PC-3 (cell line): ENCODE measurements at places on chromosomes 7 and 10. TPM values are rescaled to one million over a fixed set of nuclear protein-coding genes. Genes with fewer than 3 reads are reported as not detected.

Gene ASAH2B
- 19.6 and 21.8 TPM in 2 replicates for total RNA-seq

Gene AKR1D1
- not detected in 2 replicates for total RNA-seq

DNA sequence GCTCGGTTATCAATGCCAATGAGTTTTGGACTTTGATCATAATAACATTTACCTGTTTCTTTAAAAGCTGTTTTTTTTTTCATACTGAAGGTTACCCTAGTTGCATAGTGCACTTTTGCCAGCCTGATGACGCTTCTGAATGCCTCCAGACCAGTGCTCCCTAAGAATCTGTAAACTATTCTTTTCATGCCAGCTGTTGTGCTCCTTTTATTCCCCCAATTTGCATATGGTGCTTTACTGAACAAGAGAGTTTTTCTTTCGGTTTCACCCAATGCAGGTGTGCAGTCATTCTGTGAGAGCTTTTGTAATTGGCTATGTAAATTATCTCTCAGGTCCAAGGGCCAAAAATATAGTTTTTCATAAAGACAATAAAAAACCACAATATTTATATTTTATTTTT, 48.1 kb upstream of the GLCCI1 start:
- no peak overlapping the region for H3K27ac ChIP-seq
- H3K4me3 ChIP-seq, result no peak overlapping the region
- H3K4me1 ChIP-seq, result peaks cover 9% of the 10 kb centered on the region; the same call in 1 of the 2 replicates
- no peaks in the 10 kb centered on the region for H3K27me3 ChIP-seq
- no peak for DNase-seq

Gene BTBD16
- not detected in 2 replicates for total RNA-seq

DNA sequence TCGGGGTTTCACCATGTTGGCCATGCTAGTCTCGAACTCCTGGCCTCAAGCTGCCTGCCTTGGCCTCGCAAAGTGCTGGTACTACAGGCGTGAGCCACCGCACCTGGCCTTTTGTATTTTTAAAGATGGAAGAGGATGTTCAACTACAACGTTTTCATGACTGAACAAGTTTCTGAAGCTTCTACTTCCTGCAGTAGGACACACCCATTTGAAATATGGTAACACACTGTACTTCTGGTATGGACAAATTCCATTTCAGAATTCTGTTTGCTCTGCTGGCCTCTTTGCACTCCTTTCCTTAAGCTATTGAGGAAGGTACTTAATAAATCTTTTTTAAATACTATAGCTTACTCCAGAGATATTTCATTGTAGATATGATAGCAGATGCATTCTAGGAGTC, 10.9 kb upstream of the CDK1 start:
- no peak overlapping the region for H3K27ac ChIP-seq
- no peak overlapping the region for H3K4me3 ChIP-seq
- no peaks in the 10 kb centered on the region for H3K4me1 ChIP-seq
- H3K27me3 ChIP-seq, result no peaks in the 10 kb centered on the region
- no peaks in the 10 kb centered on the region for H3K36me3 ChIP-seq

Gene RPEL1
- not detected in 2 replicates for total RNA-seq

Gene CYP3A7
- total RNA-seq, result not detected in 2 replicates

DNA sequence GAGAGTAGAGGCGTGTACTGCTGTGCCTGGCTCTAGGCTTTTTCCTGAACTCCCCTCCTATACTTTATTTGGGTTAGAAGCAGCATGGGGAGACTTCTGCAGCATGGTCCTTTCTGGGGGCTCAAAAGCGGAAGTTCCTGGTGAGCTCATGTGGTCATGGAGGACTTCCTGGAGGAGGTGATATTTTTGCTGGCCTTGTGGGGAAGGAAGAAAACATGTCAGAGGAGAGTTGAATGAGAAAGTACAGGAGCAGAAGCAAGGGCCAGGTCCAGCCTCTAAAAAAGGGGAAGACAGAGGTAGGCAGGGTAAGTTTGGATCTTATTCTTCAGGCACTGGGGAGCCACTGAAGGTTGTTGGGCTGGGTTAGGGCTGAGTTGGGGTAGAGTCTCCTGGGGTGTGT, 45.5 kb downstream of the CASTOR2 start:
- DNase-seq, result no peak
- H3K27ac ChIP-seq, result no peak overlapping the region
- no peaks in the 10 kb centered on the region for H3K4me1 ChIP-seq
- no peaks in the 10 kb centered on the region for H3K36me3 ChIP-seq
- H3K4me3 ChIP-seq, result no peak overlapping the region

GRCh38 chr10:123530166-123530870, 135.8 kb upstream of the GPR26 start:
- H3K4me1 ChIP-seq, result no peaks in the 10 kb centered on the region
- DNase-seq, result no peak
- H3K27ac ChIP-seq, result no peak overlapping the region

DNA sequence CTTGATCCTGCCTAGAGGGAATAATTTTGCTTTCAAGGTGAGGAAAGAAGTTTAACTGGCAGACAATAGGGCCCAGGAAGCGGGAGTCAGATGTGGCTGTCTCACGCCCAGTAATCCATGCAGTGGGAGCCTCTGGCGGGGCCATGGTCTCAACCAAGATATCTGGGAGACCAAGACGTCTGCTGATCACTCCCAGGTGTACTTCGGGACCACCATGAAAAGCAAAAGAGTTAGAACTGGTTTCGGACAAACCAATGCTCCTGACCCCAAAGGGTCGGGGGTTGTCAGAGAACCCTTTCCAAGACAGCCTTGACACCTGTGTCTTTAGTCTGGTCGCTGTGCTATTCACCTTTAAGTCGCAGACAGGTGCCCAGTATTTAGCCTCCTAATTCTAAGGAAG, 256.9 kb upstream of the MBL2 start:
- peaks cover 40% of the 10 kb centered on the region for H3K4me1 ChIP-seq
- no peaks in the 10 kb centered on the region for H3K27me3 ChIP-seq
- H3K36me3 ChIP-seq, result no peaks in the 10 kb centered on the region

GRCh38 chr10:22442063-22442462, 96.8 kb downstream of the SPAG6 start:
- H3K4me3 ChIP-seq, result no peak overlapping the region
- no peaks in the 10 kb centered on the region for H3K36me3 ChIP-seq
- no peak for DNase-seq
- no peak overlapping the region for H3K27ac ChIP-seq

DNA sequence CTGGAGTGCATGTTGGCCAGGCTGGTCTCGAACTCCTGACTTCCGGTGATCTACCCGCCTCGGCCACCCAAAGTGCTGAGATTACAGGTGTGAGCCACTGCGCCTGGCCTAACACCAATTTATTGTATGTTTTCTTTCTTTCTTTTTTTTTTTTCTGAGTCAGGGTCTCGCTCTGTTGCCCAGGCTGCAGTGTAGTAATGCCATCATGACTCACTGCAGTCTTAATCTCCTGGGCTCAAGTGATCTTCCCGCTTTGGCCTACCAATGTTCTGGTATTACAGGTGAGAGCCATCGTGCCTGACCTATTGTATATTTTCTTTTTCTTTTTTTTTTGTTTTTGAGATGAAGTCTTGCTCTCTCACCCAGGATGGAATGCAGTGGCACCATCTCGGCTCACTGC, 33.8 kb upstream of the UBE2H start:
- peaks cover 4% of the 10 kb centered on the region; the same call in 1 of the 2 replicates for H3K4me1 ChIP-seq
- no peak overlapping the region for H3K27ac ChIP-seq
- DNase-seq, result no peak
- H3K27me3 ChIP-seq, result no peaks in the 10 kb centered on the region

DNA sequence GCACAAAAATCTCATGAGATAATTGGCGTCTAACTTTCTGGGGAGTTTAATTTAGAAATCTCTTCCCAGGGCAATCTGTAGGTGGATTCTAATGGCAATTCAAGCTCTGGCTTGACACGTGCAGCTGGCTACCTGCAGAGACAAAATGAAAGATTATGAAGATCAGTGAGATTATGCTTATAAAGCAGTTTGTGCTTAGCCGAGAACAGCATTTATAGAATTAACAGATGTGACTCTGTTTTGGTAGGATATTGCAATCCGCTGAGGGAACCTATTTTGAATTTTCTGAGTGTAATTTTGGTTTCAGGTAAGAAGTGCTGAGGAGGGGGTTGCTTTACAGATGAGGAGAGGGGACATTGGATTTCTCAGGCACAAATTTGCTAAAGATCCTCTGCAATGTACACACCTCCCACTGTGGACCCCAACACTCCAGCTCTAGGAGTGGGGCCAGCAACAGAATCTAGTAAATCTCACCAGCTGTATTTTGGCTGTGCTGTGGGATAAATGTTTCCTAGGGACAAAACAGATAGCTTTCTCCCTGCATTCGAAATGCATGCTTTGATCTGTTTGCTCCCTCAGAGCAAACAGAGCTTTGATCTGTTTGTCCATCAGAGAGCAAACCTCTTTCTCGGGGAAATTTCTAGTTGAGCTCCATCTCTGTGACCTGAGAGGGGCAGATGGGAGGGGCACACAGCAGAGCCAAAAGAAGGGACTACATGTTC, 7.4 kb downstream of the GJD4 start:
- H3K27ac ChIP-seq, result no peak overlapping the region
- no peak for DNase-seq
- H3K4me3 ChIP-seq, result no peak overlapping the region
- H3K27me3 ChIP-seq, result no peaks in the 10 kb centered on the region
- peaks cover 16% of the 10 kb centered on the region for H3K4me1 ChIP-seq

Gene LRRC4
- 0.26 TPM in 1 of 2 replicates, not detected in the other for total RNA-seq

DNA sequence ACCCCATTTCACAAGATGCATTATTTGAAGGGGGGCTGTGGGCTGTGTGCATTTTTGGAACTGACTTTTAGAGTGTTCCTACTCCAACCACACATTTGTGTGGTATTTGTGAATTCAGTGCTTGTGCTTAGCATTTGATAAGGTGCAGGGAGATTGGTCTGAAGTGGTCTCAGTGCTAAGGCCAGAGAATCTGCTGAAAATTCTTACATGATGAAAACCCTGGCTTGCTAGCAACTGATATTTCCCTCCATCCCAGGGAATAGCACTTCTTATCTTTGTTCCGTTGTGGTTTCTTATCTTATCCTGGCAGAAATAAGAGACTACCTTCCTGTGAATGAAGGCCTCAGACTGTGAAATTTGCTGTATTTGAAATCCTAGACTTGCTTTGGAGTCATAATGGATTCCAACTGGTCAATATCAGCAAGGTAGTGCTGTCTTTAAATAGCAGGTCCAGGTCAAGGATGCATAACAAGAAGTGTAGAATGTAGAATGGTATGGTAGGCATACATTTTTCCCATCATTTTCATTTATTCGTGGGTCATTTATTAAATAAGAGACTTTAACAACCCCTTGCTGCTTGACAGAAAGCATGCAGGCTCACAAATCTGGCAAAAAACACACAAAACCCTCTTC, 986.9 kb downstream of the REEP3 start:
- H3K4me3 ChIP-seq, result no peak overlapping the region
- H3K27me3 ChIP-seq, result no peaks in the 10 kb centered on the region
- no peak overlapping the region for H3K27ac ChIP-seq
- peaks cover 15% of the 10 kb centered on the region for H3K4me1 ChIP-seq
- no peaks in the 10 kb centered on the region for H3K36me3 ChIP-seq

DNA sequence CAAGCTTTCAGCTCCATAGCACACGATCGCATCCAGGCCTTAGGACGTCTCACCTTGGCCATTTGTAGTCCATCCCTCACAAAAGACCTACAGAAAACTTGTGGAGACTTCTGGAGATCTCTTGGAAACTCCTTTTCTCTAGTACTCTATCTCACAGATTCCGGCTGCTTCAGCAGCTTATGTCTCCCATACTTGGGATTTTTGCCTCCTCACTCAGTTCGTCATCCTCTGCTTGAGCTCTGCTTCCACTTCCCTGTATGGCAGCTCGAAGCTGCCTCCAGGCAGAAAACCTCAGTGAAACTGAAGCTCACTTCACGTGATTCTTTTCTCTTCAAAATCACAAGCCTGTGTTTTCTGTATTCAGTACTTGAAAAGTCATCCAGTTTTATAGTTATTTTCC, 178.7 kb upstream of the GDF10 start:
- H3K27ac ChIP-seq, result no peak overlapping the region
- DNase-seq, result no peak
- H3K4me1 ChIP-seq, result no peaks in the 10 kb centered on the region
- H3K4me3 ChIP-seq, result no peak overlapping the region

Gene FAM25C
- total RNA-seq, result not detected in 2 replicates

Gene TAF3
- 1.2 and 2.0 TPM in 2 replicates for total RNA-seq

DNA sequence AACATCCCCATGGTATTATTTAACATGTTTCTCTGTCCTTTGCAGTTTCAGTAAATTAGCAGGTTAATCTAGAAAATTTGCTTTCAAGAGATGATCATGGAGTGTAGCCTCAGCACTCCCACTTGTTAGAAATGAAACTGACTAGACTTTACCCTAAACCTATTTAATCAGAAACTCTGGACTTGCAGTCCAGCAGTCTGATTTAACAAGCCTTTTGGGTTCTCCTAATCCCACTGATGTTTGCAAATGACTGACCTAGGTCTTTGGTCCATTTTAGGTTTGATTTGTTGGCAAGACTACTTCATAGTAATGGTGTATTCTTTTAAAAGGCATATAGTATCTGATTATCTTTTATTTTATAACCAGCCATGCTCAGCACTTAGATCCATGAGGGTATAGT, 55.5 kb upstream of the SLC25A13 start:
- H3K4me3 ChIP-seq, result no peak overlapping the region
- no peaks in the 10 kb centered on the region for H3K36me3 ChIP-seq
- H3K27me3 ChIP-seq, result no peaks in the 10 kb centered on the region

- H3K27me3 ChIP-seq, result peaks cover 51% of the 10 kb centered on the region
- no peak for DNase-seq
- H3K27ac ChIP-seq, result no peak overlapping the region
- no peak overlapping the region for H3K4me3 ChIP-seq
- no peaks in the 10 kb centered on the region for H3K4me1 ChIP-seq
- H3K36me3 ChIP-seq, result no peaks in the 10 kb centered on the region
These were observed 1041.8 kb downstream of the GATA3 start for GRCh38 chr10:9096288-9096687.

Gene HTR5A
- not detected in 2 replicates for total RNA-seq

DNA sequence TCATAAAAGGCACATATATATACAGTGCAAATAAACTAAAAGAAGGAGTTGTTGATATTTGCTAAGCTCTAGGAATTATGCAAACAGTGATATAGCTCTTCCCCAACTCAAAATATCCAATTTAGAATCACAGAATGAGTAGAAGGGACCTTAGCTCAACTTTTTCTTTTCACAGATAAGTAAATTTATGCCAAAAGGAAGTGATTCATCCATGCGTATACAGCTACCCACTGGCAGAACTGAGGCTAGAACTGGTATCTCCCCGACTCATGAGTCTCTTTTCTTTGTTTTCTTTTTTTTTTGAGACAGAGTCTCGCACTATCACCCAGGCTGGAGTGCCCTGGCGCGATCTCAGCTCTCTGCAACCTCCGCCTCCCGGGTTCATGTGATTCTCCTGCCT, 54.2 kb upstream of the SVIL start:
- H3K4me1 ChIP-seq, result peaks cover 37% of the 10 kb centered on the region
- peak; percentile 76 for DNase-seq
- H3K27me3 ChIP-seq, result no peaks in the 10 kb centered on the region
- peaks cover 9% of the 10 kb centered on the region; the same call in 1 of the 2 replicates for H3K36me3 ChIP-seq

- no peaks in the 10 kb centered on the region for H3K4me1 ChIP-seq
- H3K36me3 ChIP-seq, result no peaks in the 10 kb centered on the region
- no peak overlapping the region for H3K27ac ChIP-seq
These were observed 81.0 kb downstream of the CFAP58 start for GRCh38 chr10:104434601-104435000.
